Stimulated activated CD8-positive, alpha-beta memory T cell treated with anti-CD3 and anti-CD28 coated beads, Interleukin-2, amount 100 ng/mL, for 1 hour (primary cell): ENCODE measurements at places on chromosomes 4 and X.

GRCh38 chrX:148984238-148984637 is 483.8 kb downstream of the AFF2 start:
- DNase-seq = no peak

GRCh38 chr4:179048839-179049453 is 1606.7 kb upstream of the AGA start:
- no peak for DNase-seq

GRCh38 chr4:169437299-169438047 is 166.7 kb upstream of the SH3RF1 start:
- DNase-seq = no peak

GRCh38 chrX:25976683-25977310 is 161.3 kb upstream of the MAGEB18 start:
- no peak for DNase-seq

- no peak for DNase-seq
Measured at GRCh38 chr4:138450546-138451275, 208.6 kb upstream of the SLC7A11 start.

DNA sequence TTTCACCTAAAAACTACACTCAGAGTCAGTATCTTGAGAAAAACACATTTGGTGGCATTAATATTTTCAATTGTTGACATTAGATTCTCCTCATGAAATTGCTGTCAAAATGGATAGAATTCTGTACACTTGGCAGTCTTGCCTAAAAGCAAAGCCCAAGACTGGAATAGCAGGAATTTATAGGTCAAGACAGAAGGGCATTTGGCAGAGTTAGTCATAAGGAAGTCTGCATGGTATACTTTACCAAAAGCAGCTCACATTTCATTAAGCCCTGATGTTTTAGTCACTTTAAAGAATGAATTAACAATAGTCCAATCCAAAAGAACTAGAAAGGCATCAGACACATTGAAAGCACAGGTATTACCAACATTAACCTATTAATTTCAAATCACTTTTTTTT is 7.1 kb downstream of the CCDC160 start:
- DNase-seq = no peak
